T-cell (primary cell): ENCODE measurements at places on chromosomes 11 and 22. TPM values are rescaled to one million over a fixed set of nuclear protein-coding genes. Genes with fewer than 3 reads are reported as not detected.

LMO1 gene
- total RNA-seq = not detected

GRCh38 chr11:19316434-19316833 is 75.7 kb upstream of the E2F8 start:
- DNase-seq = no peak

SCGB1C1 gene
- not detected for total RNA-seq

- DNase-seq = no peak
These were observed 19.1 kb upstream of the LINC01488 start for GRCh38 chr11:69462106-69462951.

EI24 gene
- total RNA-seq = 20.0 TPM

DNA sequence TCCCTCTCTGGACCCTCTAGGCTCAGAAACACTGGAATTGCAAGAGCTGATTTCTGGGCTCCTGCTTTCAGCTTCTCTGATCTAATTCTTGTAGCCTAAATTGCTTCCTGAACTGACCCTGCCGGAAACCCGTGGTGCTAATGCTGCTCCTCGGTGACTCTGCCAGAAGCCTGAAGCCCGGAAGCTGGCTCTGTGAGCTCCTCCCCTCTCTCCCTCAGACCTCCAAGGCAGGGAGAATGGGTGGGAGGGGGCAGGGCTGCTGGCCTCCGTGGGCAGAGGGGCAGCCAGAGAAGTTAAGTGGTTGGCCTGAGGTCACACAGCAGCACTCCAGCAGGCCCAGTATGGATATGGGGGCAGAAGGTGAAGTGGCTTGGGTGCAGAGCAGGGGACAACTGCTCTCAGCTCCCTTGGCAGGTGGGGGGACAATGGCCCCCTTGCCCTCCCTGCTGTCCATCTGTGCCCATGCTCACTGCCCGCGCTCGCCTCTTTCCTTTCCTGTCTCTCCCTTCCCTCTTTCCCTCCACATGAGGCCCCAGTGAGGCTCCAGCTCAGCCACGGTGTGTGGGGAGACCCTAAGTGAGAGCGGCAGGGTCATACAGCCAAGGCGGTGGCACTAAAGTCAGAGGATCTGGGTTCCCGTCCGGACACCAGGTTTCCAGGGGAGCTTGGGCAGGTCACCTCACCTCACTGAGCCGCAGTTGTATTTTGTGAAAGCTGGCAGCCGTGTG is 16.2 kb downstream of the CAPN5 start:
- DNase-seq = peak; percentile 51

TRIM6 gene
- 0.14 TPM for total RNA-seq

GRCh38 chr11:82750643-82751139 is 17.0 kb upstream of the FAM181B start:
- no peak for DNase-seq

HIRA gene
- 25.1 TPM for total RNA-seq

HTR3A gene
- total RNA-seq = not detected

TRMT112 gene
- 151 TPM for total RNA-seq

C22orf23 gene
- total RNA-seq = not detected

GRCh38 chr22:30210235-30210909 is 36.2 kb downstream of the LIF start:
- no peak for DNase-seq

DNA sequence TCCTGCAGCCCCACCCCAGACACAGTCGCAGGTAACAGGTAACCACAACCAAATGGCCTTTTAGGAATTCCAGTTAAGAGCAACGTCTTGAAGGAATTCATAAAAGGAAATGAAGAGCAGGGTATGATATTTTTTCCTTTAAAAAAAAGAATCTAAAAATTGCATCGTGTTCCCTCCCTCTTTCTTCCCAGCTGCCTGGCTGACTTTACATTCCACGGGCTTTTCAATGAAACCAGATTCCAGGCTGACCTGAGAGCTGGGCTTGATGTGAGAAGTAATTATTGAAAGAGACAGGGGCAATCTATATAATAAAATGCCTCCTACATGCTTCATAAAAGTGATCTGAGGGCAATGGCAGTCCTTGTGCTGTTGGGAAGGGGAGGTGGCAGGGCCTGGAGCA is 57.3 kb upstream of the EIF3D start:
- DNase-seq = no peak

DNA sequence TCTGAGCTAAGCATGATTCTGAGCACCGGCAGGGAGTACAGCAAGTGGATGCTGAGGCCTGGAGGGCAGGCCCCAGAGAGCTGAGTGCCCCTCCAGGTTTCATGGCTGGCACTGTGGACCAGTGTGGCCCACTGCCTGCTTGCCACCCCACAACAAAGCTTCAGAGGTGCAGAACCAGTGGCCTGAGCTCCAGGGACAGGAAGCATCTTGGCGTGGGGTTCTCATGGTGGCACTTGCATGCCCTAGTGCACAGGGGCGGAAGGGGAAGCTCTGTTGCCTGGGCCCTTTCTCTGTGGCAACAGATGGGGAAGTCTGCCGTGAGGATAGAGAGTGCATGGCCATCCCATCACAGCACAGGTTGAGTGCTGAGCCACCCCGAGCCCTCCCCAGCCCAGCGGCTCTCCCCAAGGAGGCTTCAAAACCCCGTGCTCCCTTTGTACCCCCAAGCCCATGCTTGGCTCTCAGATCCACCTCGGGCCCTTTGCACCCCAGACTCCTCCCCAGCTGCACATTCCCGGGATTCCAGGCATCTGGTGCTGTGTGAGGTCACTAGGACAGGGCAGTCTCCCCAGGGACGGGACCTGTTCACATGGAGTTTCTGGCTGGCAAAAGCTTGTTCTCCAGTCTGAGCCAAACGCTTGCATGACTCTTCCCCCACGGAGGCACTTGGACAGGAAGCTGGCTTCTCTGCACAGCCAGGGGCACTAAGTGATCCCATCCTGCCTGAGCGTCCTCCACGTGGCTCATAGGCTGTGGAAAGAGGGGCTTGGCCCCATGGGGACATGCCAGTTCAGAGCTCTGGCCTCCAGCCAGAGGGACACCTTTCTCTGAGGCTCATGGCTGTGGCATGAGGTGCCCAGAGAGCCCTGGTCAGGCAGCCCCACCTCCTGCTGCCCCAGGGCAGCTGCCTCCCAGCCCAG is 4.2 kb downstream of the SLC25A1 start:
- no peak for DNase-seq

- no peak for DNase-seq
These were observed 2.7 kb upstream of the NEAT1 start for GRCh38 chr11:65419772-65420481.

DNA sequence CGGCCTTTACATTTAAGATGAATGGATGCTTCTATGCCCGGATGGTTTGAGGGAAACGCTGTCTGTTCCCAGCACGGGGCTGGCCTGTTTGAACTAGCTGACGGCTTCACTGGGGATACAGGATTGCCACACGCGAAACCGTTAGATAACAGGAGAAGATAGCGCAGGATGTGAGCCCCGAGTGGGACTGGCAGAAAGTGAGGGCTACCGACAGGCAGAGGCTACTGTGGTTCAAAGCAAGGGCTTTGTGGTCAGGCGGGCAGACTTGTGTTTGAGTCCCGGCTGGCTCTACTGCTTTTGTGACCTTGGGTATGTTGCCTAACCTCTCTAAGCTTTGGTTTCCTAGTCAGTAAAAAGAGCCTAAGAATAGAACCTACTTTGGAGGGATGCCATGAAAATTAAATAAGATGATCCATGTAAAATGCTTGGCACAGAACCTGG is 2.8 kb upstream of the OAF start:
- DNase-seq = no peak

- DNase-seq = no peak
These were observed 44.7 kb upstream of the SLN start for GRCh38 chr11:107756553-107756952.

DNA sequence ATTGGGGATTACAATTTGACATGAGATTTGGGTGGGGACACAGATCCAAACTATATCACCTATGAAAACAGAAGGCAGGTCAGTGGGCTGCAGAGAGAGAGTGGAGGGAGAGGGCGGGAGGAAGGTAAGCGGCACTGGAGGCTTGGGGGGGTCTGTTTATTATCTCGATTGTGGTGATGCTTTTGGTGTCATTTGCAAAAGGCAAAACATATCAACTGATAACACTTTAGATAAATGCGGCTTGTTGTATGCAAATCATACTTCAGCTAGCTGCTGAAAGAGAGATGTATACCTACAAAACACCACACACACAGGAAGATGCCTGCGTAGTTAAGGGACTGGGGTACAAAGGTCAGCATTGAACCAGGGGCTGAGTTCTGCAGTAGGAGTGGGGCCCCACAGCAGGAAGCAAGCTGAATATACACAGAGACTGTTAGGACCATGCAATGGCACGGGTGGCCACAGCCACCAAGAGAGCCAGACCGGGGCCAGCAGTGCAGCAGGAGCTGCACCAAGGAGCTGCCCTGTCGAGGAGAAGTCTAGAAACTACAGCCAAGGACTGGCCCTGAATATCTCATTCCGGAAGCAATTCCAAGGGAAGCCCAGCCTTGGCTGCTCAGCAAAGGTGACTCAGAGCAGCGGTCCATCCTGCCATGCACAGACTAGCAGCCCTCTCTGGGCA is 23.8 kb upstream of the TOLLIP start:
- DNase-seq = no peak

GRCh38 chr11:89125298-89125697 is 52.4 kb upstream of the TYR start:
- DNase-seq = no peak

- DNase-seq = no peak
These were observed 729.8 kb downstream of the FAM181B start for GRCh38 chr11:82003671-82004515.

- no peak for DNase-seq
These were observed 15.4 kb upstream of the MYOD1 start for GRCh38 chr11:17703951-17704350.

DNA sequence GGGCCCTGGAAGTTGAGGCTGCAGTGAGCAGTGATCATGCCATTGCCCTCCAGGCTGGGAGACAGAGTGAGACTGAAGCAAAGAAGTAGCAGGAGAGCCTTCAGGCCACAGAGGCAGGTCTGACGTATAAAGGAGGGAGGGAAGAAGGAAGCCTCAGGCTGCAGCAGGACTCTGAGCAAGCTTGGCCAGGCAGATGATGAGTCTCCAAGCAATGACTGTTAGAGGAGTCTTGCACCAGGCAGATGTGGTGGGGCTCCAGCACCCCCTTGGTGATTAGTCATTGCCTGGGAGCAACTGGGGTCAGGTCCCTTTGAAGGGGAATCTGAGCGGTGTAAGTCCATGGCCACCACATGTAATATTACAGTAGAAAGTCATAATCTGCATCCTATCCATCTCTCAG is 36.6 kb upstream of the NFAM1 start:
- no peak for DNase-seq

RFPL3 gene
- not detected for total RNA-seq

DNA sequence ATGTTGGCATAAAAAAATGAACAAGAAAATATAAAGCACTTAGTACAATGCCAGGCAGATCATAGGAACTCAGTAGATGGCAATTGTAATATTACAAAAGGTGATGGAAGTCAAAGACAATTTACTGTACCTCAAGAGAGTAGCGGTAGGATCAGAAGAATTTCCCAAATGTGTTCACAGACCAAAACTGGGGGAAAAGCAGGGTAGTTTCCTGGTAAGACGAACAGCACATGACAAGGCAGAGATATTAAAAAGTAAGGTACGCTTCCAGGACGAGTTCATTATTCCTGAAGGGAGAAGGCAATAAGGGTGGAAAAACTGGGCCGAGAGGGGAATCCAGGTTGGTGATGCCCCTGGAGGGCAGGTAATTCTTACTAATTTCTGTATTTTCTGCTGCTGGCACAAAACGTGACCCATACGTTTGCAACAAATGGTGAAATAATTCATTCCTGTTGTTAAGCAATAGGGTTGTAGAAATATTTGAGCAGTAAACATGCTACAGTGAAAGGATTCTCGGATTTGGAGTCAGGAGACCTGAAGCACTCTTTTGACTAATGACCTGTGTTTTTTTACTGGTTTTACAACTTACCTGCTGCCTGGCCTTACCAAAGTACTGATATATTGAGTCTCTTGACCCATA is 786 bp upstream of the ANKRD42 start:
- no peak for DNase-seq

GRCh38 chr22:35840302-35840739 is 122.6 kb downstream of the APOL5 start:
- no peak for DNase-seq

DNA sequence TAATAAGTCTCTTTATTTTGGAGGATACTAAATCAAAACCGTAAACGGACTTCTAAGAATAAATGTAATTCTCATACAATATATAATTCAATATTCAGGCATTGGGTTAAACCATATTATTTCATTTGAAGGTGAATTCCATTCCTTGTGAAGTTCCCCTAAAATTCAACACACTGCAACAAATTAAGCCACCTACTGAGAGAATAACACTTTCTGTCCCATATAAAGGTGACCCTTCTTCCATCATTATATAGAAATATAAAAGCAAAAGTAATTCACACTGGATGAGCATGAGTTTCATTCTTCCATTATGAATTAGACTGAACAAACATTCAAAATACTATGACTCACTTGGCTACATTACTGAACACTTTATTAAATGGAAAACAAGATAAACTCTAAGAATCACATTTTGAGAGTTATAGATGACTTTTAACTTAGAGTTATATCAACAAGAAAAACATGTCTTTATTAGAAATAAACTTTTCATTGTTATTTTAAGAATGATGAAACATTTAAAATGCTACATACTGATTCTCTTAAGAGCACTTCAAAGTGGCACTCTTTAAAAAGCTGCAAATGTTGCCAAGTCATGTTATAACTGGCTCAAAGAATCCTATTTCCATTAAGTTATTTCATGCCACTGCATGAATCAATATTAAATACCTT is 2.8 kb downstream of the SESN3 start:
- no peak for DNase-seq

DNA sequence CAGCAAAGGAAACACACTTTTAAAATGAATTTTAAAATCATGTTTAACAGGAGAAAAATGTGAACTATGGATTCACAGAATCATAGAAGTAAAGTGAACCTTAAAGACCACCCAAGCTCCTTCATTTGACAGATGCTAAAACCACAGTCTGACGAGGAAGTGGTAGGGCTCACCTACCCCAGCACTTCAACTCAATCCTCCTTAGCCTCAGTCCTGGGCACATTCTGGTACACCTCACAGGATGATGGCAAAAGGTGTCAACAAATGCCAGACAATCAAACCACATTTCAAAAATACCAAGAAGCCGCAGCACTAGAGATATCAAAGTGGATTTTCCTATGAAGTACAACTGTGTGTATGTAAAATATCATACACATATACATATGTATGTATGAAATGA is 43.1 kb downstream of the PITPNB start:
- DNase-seq = no peak

DNA sequence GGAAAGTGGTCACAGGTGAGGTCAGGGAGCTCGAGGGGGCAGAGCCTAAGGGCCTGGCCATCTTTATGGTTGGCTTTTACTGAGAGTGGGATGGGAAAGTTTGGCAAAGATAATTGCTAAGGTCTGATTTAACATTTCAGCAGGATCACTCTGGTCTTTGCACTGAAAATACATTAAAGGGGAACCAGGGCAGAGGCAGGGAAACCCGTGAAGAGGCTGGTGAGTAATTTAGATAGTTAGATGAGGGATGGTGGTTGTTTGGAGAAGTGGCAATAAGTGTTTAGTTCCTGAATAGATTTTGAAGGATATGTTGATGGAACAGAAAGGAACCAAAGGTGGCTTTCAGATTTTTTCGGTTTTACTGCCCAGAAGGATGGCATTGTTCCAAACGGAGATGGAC is 50.8 kb downstream of the SCN3B start:
- DNase-seq = no peak
